Aorta (tissue), 5 donors: ENCODE measurements at places on chromosomes 4 and X. TPM values are rescaled to one million over a fixed set of nuclear protein-coding genes. Genes with fewer than 3 reads are reported as not detected.

GRCh38 chr4:98518559-98519267, 139.7 kb downstream of the TSPAN5 start:
- no peaks in the 10 kb centered on the region for H3K27me3 ChIP-seq
- H3K4me3 ChIP-seq, result no peak overlapping the region

Gene PLA2G12A
- total RNA-seq, result 32.4 TPM

DNA sequence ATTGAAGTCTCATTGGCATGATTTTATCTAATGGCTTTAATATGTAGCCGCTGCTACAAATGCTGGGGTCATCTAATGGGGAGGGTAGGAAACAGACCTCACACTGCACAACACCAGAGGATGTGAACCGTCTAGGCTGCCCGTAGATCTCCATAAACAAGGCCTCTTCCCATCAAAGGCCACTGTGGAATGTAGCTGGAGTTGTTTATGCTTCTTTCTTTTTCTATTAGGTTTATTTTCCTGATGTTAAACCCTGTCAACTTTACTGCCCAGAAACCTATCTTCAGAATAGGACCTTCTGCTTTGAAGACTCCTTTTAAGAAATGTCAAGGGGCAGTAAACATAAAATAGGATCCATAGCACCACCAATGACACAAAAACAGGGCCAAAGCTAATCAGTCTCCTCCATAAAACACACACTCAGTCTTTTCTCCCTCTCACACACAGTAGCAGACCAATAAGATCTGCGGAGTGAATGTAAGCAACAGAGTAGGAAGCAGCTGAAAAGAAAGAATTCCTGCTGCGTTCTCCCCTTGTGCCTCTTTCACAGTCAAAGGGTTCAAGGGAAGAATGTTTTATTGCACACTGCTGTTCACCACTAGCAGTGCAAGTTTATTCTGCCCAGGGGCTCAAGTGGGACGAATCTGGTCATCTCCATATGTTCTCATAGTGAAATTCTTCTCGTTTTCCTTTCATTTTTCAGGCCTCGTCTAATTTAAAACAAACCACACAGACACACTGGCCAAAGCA, 72.2 kb downstream of the MAML3 start:
- DNase-seq, result no peak
- H3K27me3 ChIP-seq, result no peaks in the 10 kb centered on the region
- H3K27ac ChIP-seq, result no peak overlapping the region
- H3K36me3 ChIP-seq, result no peaks in the 10 kb centered on the region
- peaks cover 8% of the 10 kb centered on the region for H3K4me1 ChIP-seq

DNA sequence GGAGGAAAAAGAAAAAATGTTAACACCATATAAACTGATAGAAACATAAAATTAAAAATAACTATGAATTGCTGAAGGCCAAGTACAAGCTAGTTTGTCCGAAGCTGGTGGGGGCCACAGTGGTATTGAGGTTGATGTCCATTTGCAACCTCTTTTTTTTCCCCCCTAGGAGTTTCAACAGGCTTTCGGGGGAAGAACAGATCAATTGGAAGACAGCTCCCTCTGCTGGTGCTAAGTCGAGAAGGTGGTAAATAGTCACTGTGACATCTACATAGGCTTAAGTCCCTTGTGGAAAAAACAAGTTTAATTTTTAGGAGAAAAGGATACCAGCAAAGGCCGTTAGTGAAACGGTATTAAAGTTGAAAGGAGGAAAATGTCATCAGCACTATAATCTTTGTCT, 115.7 kb upstream of the ZXDA start:
- H3K4me1 ChIP-seq, result no peaks in the 10 kb centered on the region
- H3K36me3 ChIP-seq, result no peaks in the 10 kb centered on the region
- H3K27me3 ChIP-seq, result no peaks in the 10 kb centered on the region
- no peak for DNase-seq
- H3K4me3 ChIP-seq, result no peak overlapping the region
- H3K27ac ChIP-seq, result no peak overlapping the region

- H3K27me3 ChIP-seq, result no peaks in the 10 kb centered on the region
- H3K4me3 ChIP-seq, result no peak overlapping the region
- H3K27ac ChIP-seq, result no peak overlapping the region
- DNase-seq, result no peak
- no peaks in the 10 kb centered on the region for H3K36me3 ChIP-seq
- H3K4me1 ChIP-seq, result no peaks in the 10 kb centered on the region
Measured at GRCh38 chr4:73741750-73742489, 1.6 kb downstream of the CXCL8 start.

DNA sequence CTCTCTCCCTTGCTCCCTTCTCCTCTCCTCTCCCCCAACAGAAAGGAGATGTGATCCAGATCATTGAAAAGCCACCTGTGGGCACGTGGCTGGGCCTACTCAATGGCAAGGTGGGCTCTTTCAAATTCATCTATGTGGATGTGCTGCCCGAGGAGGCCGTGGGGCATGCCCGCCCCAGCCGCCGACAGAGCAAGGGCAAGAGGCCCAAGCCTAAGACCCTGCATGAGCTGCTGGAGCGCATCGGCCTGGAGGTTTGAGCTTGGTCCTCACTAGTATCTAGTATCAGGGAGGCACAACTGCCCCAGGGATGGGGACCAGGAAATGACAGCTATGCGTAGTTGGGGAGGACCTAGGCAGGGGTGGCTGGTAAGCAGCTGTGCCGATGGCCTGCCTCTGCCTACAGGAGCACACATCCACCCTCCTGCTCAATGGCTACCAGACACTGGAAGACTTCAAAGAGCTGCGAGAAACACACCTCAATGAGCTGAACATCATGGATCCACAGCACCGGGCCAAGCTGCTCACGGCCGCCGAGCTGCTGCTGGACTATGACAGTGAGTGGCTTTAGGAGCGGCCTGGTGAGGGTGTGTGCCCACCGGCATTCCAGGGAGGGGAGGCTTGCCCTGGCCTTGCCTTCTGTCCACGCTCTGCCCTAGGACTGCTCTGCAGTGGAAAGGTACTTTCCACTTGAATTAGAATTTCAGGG, 13.0 kb downstream of the SASH3 start:
- DNase-seq, result no peak
- H3K27ac ChIP-seq, result no peak overlapping the region
- no peaks in the 10 kb centered on the region for H3K27me3 ChIP-seq
- no peak overlapping the region for H3K4me3 ChIP-seq

DNA sequence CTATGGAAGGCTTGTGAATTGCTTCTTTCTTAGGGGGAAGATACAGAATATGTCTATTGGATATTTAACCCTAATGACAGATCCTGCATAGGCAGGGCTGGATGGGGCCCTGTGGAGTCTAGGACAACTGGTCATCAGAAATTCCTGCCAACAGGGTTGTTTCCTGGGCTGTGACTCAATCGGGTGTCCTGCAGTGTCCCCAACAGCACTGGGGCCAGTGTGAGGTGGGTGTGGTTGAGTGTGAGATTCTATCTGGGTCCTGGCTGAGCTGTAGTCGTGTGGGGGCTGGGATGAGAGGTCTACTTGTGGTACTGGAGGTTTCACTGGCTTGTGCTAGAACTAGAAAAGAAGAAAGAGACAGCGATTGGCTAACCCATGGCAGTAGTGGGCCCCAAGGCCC, 87.3 kb upstream of the WDR1 start:
- no peaks in the 10 kb centered on the region for H3K27me3 ChIP-seq
- H3K27ac ChIP-seq, result no peak overlapping the region
- H3K4me3 ChIP-seq, result no peak overlapping the region
- no peaks in the 10 kb centered on the region for H3K4me1 ChIP-seq
- H3K36me3 ChIP-seq, result no peaks in the 10 kb centered on the region
- peak; percentile 62 for DNase-seq

DNA sequence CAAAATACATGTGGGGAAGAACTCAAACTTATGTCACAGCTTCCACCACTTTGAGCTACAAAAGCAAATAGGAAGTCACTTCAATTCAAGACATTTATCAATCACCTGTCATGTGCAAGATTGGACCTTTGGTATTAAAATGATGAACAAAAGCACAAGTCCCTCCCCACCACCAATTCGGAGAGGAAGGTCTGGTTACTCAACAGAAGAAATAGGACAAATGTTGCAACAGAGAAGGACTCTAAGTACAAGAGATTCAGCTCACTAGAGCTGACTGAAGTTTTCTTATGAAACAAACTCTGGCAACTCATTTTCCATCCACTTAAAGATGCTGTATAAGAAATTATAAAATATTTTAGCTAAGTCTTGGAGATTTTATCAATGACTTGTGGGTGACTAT, 16.0 kb upstream of the MMRN1 start:
- no peak for DNase-seq
- H3K27me3 ChIP-seq, result no peaks in the 10 kb centered on the region
- no peaks in the 10 kb centered on the region for H3K4me1 ChIP-seq
- no peaks in the 10 kb centered on the region for H3K36me3 ChIP-seq
- H3K27ac ChIP-seq, result no peak overlapping the region

Gene SRPX2
- total RNA-seq, result 48.2 TPM

Gene SLC16A2
- total RNA-seq, result 9.2 TPM

DNA sequence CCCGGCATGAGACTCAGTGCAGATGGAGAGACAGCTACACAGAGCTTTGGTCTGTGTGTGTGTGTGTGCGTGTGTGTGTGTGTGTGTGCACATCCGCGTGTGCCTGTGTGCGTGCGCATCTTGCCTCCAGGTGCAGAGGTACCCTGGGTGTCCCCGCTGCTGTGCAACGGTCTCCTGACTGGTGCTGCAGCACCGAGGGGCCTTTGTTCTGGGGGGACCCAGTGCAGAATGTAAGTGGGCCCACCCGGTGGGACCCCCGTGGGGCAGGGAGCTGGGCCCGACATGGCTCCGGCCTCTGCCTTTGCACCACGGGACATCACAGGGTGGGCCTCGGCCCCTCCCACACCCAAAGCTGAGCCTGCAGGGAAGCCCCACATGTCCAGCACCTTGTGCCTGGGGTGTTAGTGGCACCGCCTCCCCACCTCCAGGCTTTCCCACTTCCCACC, 14.3 kb downstream of the FGFR3 start:
- H3K27me3 ChIP-seq, result no peaks in the 10 kb centered on the region
- H3K27ac ChIP-seq, result no peak overlapping the region
- no peak for DNase-seq
- no peaks in the 10 kb centered on the region for H3K36me3 ChIP-seq
- no peak overlapping the region for H3K4me3 ChIP-seq
- H3K4me1 ChIP-seq, result no peaks in the 10 kb centered on the region

- H3K4me1 ChIP-seq, result no peaks in the 10 kb centered on the region
- H3K4me3 ChIP-seq, result no peak overlapping the region
- no peaks in the 10 kb centered on the region for H3K36me3 ChIP-seq
- no peak overlapping the region for H3K27ac ChIP-seq
- no peaks in the 10 kb centered on the region for H3K27me3 ChIP-seq
Measured at GRCh38 chr4:90598741-90599140, 471.5 kb downstream of the CCSER1 start.

Gene UPF3B
- total RNA-seq, result 9.5 TPM

Gene ARHGEF38
- total RNA-seq, result not detected

DNA sequence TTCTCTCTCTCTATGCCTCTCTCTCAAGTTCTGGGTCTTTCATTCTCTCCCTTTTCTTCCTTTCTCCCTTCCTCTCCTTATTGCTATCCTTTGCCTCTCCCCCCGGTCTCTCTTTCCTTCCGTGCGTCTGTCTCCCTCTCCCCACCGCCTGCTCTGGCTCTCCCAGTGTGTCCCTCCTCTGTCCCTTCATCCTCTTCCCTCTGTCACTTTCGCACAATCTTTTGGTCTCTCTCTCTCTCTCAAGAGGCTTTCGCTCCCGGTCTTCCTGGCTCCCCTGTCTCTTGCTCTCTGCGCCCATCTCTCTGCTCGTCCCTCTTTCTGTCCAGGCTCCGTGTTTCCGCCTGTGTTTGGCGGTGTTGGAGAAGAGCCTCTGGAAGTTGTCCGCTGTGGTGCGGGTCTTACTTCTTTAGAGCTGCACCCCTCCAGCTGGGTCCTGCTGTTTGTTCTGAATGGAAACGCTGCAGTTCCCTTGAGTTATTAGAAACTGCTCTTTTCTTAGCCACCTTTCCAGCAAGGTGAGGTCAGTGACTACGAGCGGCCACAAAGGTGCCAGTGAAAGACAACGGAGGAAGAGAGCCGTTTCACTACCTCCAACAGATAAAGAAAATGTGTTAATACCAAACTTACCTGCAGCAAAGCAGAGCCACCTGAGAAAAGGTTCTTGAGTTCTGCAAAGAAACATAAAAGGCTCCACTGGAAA, 1.1 kb downstream of the BMPR1B start:
- peak overlapping the region; percentile 2 for H3K27ac ChIP-seq
- no peaks in the 10 kb centered on the region for H3K4me1 ChIP-seq
- peak overlapping the region; percentile 12 for H3K4me3 ChIP-seq
- no peak for DNase-seq

DNA sequence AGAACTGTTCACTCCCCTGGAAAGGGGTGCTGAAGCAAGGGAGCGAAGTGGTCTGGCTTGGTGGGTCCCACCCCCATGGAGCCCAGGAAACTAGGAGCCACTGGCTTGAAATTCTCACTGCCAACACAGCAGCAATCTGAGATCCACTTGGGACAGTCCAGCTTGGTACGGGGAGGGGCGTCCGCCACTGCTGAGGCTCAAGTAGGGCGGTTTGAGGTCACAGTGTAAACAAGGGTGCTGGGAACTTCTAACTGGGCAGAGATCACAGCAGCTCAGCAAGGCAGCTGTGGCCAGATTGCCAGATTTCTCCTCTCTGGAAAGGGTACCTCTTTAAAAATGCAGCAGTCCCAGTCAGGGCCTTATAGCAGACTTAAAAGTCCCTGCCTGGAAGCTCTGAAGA, 53.9 kb upstream of the GALNTL6 start:
- H3K36me3 ChIP-seq, result no peaks in the 10 kb centered on the region
- H3K27me3 ChIP-seq, result no peaks in the 10 kb centered on the region
- no peak overlapping the region for H3K27ac ChIP-seq
- DNase-seq, result no peak

- DNase-seq, result no peak
- no peaks in the 10 kb centered on the region for H3K36me3 ChIP-seq
- no peak overlapping the region for H3K27ac ChIP-seq
- no peaks in the 10 kb centered on the region for H3K4me1 ChIP-seq
- H3K4me3 ChIP-seq, result no peak overlapping the region
Measured at GRCh38 chr4:173821036-173821435, 291.0 kb upstream of the HAND2 start.

Gene CT55
- not detected for total RNA-seq

Gene CSN1S1
- total RNA-seq, result 2.1 TPM

Gene UCHL1
- 49.2 TPM for total RNA-seq

- no peaks in the 10 kb centered on the region for H3K27me3 ChIP-seq
- DNase-seq, result no peak
- H3K4me3 ChIP-seq, result no peak overlapping the region
- no peaks in the 10 kb centered on the region for H3K36me3 ChIP-seq
- H3K4me1 ChIP-seq, result no peaks in the 10 kb centered on the region
- H3K27ac ChIP-seq, result no peak overlapping the region
Measured at GRCh38 chr4:138192113-138192512, 50.0 kb downstream of the SLC7A11 start.

DNA sequence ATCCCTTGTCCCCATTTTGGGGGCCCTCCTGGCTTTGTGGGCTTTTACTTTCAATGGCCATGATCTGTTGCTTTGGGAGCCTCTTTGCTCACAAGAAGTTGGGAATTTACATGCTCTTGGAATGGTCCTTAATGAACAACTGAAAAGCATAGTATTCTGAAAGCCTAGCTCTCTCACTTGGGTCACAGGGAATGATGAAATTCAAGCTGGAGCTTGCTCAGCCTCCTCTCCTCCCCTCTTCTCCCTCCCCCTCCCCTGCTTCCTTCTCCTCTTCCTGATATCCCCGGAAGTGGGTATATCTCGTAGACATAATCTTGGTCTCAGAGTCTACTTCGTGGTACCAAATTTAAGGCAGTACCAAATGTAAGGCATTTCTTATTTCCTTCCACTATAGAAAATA, 400.6 kb upstream of the NR3C2 start:
- no peak overlapping the region for H3K4me3 ChIP-seq
- no peak for DNase-seq
- H3K27ac ChIP-seq, result no peak overlapping the region

Gene TLR10
- 1.1 TPM for total RNA-seq
